ENCODE measurements at places on chromosomes 11 and 22. TPM values are rescaled to one million over a fixed set of nuclear protein-coding genes. Genes with fewer than 3 reads are reported as not detected.

POLDIP3 gene
- polyA plus RNA-seq, result 51.5 TPM

OR56A5 gene
- polyA plus RNA-seq, result not detected

JAML gene
- 3.1 TPM for polyA plus RNA-seq

MMP13 gene
- not detected for polyA plus RNA-seq

CD3D gene
- not detected for polyA plus RNA-seq

FGF19 gene
- 1.7 TPM for polyA plus RNA-seq

CEND1 gene
- 0.61 TPM for polyA plus RNA-seq

SMTNL1 gene
- 282 TPM for polyA plus RNA-seq

DLAT gene
- 44.4 TPM for polyA plus RNA-seq

C22orf42 gene
- polyA plus RNA-seq, result not detected

ASCL2 gene
- not detected for polyA plus RNA-seq

FAT3 gene
- polyA plus RNA-seq, result 1.6 TPM

SCGB1A1 gene
- polyA plus RNA-seq, result not detected

DNA sequence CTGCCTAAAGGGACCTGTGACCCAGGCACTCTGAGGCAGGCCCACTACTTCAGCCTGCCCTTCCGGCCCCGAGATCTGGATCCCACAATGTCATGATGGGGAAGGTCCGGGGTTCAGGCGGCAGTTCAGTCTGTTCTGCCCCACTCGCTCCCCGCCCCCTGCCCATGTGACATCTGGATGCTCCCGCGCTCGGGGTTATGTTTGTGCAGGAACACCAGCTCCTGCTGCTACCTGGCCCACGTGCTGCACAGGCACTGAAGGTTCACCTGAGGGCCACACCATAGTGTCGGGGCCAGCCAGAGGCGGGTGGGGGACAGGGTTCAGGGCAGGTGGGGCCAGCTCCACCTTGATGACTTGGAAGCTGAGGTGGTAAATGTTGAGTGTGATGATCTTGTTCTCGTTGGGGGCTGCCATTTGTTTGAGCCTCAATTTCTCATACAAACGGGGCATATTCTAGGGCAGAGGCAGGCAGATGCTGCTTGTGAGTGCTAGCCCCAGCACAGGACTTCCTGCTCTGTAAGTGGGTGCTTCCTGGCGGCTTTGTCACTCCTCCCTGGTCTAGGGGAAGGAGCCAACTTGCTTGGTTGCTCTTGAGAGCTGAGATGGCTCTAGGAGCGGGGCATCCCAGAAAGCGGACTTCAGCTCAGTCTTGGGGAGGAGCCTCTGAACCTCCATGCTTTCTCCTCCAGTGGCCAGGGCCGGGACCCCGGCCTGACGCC, 4.4 kb upstream of the SIPA1 start:
- DNase-seq, result no peak

DNA sequence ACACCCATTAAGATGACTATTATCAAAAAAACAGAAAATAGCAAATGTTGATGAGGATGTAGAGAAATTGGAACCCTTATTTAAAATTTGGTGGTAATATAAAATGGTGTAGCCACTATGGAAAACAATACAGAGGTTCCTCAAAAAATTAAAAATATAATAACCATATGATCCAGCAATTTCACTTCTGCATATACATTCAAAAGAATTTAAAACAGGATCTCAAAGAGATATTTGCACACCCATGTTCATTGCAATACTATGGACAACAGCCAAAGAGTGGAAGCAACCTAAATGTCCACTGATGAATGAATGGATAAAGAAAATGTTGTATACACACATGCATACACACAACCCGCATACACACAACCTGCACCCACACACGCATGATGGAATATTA, 102.2 kb downstream of the FAM168A start:
- DNase-seq, result no peak

- peak; percentile 71 for DNase-seq
Measured at GRCh38 chr22:41401781-41402648, 20.3 kb downstream of the TEF start.

DNA sequence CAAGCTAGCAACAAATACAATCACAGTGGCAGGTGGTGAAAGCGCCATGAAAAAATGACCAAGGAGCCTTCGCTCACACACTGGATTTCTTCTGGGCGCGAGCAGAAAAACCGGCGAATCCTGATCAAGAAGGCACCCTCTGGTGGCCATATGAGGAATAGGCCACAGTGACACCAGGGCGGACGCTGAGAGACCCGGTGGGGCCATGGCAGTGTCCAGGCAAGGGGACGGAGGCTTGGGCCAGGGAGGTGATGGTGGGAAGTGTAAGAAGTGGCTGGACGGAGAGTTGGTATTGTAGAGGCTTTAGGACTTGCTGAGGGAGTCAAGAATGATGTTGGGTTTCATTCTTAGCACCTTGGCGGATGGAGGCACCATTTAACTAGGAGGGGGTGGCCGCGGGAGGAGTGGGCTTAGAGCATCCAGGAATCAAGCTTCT, 16.9 kb upstream of the RAC2 start:
- no peak for DNase-seq

DNA sequence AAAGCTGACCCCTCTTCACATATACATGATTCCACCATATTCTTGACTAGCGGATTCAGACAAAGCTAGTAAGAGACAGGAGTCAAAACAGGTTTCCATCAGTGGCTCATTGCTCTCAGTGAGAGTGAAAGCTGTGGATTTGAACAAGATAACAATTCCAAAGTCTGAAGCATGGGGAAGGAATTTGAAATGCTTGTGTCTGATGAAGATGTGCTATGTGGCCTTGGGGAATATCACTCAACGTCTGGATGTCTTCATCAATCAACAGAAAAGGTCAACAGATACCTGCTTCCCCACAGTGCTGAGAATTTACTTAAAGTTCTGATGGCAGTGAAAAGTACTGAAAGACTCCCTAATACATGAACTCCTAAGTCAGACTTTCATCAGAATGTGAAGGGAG, 46.9 kb upstream of the SESN3 start:
- DNase-seq, result no peak

- DNase-seq, result no peak
Measured at GRCh38 chr11:123745764-123746451, 4.4 kb upstream of the ZNF202 start.

GRCh38 chr11:19938169-19938856, 222.0 kb downstream of the DBX1 start:
- DNase-seq, result no peak

DNA sequence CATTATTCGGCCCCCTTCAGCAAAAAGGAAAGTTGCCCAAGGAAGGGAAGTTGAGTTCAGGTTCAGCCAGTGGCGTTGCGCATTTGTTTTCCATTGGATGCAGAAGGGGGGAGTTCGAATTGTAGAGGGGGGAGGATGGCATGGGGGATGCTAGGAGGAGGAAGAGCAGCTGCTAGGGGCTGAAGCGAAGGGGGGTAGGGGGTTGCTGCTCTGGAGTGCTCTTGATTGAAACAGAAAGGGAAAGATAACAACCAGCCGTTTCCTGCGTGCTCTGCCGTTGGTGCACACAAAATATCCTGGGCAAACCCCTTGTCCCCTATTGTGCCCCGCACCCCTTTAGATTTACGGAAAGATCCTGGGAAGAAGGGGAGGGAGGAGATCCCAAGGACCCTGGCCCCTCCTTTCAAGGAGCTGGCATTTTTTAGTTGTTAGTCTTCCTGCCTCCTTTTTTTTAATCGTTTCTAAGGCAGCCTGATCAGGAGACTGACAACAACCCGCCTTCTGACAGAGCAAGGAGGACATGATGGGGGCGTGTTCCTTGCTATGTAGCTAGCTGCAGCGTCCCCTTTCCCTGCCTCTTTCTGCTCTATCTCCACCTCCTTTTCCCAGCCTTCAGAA, 2.1 kb downstream of the KMT2A start:
- peak; percentile 75 for DNase-seq

DNA sequence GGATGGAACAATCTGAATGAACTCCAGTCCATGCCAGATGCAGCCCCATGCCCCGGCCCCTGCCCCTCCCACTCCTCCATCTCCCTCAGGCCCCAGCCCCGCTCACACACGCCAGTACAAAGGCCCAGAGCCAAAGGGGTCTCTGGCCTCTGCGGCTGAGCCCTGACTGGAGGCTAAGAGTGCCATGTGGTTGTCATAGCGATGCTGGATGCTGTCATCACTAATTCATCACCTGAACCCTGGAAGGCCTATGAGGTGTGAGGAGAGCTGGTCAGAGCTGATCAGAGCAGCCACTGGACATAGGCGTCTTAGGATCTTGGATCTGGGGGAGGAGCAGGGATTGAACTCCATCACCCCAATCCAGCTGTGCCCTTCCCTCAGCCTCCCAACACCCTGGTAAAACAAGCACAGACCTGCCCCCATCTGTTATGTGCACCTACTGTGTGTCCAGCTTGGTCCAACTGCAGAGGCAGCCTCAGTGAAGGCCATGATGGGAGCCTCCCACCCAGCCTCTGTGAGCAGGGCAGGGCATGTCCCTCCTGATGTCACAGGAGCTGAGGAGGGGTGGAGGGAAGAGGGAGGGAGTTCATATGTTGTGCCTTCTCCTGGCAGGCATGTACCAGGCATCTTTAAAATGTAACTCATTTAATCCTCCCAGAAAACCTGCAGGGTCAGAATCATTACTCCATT, 16.7 kb downstream of the PDE2A start:
- no peak for DNase-seq

DNA sequence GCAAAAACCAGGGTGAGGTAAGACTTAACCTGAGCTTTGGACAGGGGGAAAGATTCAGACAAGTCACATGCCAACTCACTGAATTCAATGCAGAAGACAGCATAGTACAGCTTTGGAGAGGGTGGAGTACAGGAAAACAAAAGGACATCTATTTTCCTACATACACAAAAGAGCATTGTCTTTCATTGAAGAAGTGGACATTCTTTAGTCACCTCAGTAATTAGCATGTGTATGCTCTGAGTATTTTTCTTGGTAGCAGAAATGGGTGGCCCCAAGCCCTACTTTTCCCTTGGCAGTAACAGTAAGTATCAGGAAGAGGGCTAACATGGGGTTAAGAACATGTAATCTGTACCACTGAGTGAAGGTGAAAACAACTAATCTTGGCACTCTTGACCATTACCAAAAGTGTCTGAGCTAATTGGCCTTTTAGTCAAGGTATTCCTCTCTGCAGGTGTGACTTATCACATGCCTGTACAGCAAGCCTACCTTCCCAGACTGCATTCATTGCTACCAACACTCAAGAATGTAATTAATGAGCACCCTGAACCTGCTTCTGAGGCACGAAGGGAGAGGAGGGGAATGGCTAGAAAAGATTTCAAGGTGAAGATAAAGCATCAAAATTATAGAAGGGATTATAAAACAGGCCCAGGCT, 33.9 kb downstream of the SYTL2 start:
- DNase-seq, result no peak

- DNase-seq, result no peak
Measured at GRCh38 chr11:45894555-45895247, 9.2 kb downstream of the MAPK8IP1 start.

DNA sequence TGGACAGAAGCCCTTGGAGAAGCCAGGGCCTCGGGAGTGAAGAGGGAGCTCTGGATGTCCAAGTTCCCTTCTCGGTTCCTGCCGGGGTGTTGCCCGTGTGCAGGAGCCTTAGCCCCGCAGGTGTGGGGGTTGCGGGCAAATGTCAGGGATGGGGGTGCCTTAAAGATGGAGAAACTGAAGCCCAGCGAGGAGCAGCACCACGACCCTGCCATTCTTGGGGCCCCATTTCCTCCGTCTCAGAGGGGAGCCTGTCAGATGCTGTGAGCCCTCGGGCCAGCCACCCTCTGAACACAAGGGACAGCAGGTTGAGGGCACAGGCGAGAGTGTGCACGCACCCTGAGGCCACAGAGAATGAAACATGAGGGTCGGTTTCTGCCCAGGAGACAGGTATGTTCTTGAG, 6.3 kb downstream of the OSBPL5 start:
- DNase-seq, result no peak

- DNase-seq, result no peak
Measured at GRCh38 chr22:35305525-35306070, 5.9 kb downstream of the TOM1 start.

DNA sequence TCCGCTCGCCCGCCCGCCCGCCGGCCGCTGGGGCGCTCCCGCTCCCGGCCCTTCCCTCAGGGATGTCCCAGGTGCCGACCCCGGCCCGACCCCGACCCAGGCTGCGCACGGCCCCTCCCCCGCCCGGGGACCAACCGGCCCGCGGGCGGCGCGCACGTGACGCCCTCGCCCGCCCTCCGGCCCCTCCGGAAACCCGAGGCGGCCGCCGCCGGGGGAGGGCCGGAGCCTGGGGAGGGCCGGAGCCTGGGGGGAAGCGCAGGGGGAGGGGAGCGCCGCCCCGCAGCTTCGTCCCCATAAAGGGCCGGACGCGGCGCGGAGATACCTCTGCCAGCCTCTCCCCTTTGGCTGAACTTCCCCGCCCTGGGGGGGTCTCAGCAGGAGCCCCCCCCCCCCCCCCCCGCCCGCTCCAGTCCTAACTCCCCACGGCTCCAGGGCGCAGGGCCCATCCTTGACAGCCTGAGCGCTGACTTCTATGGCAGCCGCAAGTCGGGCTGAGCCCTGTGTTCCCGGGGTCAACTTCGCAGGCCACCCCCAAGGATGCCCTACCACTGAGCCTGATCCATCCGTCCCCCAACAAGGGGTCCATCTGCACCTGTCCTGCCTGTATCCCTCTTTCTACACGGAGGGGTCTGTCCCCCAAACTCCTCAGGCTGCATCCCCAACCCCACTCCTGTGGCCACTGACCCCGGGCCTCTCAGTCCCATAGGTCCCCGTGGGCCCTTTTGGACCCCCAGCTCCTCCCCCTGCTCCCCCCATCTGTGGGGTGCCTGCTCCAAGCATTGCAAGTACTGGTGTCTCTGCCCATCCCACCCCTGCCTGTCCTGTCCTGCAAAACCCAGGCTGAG, at the start of gene MAPK12:
Gene MAPK12 (minus strand): TSS at position 69 of the 845 bp plus-strand sequence. CDS start 174 bp downstream, outside the sequence.
- no peak for DNase-seq

- DNase-seq, result no peak
Measured at GRCh38 chr22:18056807-18057474, 20.8 kb upstream of the PEX26 start.

GRCh38 chr11:29018631-29019030, 910.4 kb downstream of the METTL15 start:
- DNase-seq, result no peak

DNA sequence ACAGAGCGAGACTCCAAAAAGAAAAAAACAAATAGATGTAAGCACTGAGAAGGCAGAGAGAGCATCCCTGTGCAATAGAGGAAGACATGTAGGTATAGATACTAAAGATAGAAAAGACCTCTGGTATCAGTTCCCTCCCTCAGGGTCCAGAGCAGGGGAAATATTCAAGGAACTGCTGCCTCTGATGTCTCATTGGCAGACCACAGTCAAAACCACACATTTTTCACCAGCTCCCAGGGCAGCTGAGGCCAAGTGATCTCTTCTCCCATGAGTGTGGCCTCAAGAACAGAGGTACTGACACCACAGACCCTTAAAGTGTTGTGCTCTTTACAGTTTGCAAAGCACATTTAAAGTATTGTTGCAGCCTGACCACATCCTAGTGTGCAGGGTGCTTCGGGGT, 288.5 kb downstream of the NTM start:
- DNase-seq, result no peak

GRCh38 chr11:40683010-40683409, 776.4 kb downstream of the LRRC4C start:
- DNase-seq, result no peak
